Activated naive CD8-positive, alpha-beta T cell treated with anti-CD3 and anti-CD28 coated beads, Interleukin-2, amount 10 ng/mL, durations not matched to agents 7 days and 5 days (primary cell): ENCODE measurements at places on chromosomes 1 and 21. TPM values are rescaled to one million over a fixed set of nuclear protein-coding genes. Genes with fewer than 3 reads are reported as not detected.

The GNG12 gene
- not detected for total RNA-seq

DNA sequence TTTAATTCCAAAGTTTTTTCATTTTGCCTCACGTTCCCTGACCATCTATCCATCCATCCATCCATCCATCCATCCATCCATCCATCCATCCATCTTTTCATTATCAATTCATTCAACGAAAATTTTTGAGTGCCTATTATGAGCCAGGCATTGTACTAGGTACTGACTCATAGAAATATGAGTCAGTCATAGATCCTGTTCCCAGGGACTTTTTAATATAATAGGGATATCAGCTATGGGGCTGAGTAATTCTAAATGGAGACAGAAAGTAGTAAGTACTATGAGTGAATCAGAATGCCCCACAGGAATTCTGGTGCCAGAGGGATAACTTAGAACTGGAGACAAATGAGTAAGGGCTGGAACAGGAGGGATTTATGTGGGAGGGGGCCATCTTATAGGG lies 49.8 kb upstream of the GNG12 start:
- DNase-seq = no peak

DNA sequence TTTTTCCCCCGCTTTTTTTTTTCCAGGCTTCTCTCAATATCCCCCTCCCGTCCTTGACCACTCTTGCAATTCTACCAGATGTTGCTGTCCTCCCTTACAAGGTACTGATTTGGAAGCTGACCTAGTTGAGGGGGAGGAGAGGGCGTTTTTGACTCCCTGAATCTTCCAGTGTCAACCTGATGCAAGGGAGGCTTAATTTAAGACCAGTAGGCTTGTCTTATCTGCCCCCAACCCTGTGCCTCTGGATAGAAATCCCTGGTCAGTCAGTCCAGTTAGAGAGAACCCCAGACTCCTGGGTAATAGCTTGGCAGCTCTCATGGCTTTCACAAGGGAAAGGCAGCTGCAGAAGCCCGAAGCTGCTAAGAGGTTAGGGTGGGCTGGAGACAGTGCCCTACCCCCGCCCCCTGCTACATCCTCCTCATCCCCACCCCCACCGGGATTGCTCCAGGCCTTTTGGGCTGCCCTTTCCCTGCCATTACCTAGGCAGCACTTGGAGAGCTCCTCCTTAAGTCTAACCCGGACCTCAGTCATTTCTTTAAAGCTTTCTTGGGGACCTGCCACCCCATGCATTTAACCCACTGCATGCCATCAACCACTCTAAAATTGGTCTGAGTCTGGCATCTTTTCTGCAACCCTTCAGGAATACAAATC lies 3.6 kb downstream of the ACKR1 start:
- DNase-seq = no peak

The ELAPOR1 gene
- 5.3 TPM for total RNA-seq

GRCh38 chr1:91053630-91054029 lies 31.8 kb upstream of the ZNF644 start:
- no peak for DNase-seq

GRCh38 chr21:38438462-38438893 lies 59.8 kb downstream of the ERG start:
- no peak for DNase-seq
